Neural cell (in vitro differentiated cells): ENCODE measurements at places on chromosomes 4 and X. TPM values are rescaled to one million over a fixed set of nuclear protein-coding genes. Genes with fewer than 3 reads are reported as not detected.

BGN gene
- not detected in 2 replicates for polyA plus RNA-seq

MAGEA2 gene
- 1.6 and 1.8 TPM in 2 replicates for polyA plus RNA-seq

TMPRSS11F gene
- not detected in 2 replicates for polyA plus RNA-seq

CT45A3 gene
- polyA plus RNA-seq, result not detected in 2 replicates

SLC10A3 gene
- polyA plus RNA-seq, result 2.7 and 6.0 TPM in 2 replicates

GABRB1 gene
- polyA plus RNA-seq, result 1.0 and 3.3 TPM in 2 replicates

RHOXF2 gene
- not detected in 2 replicates for polyA plus RNA-seq

PRDM5 gene
- polyA plus RNA-seq, result 1.6 and 3.8 TPM in 2 replicates

ADAM29 gene
- polyA plus RNA-seq, result 0.48 and 1.2 TPM in 2 replicates

OTOP1 gene
- polyA plus RNA-seq, result 0.16 TPM in 1 of 2 replicates, not detected in the other

C4orf54 gene
- 0.08 TPM in 1 of 2 replicates, not detected in the other for polyA plus RNA-seq

IL13RA2 gene
- 1.4 and 3.1 TPM in 2 replicates for polyA plus RNA-seq

ZNF711 gene
- 301 and 321 TPM in 2 replicates for polyA plus RNA-seq

HSFX2 gene
- 1.3 TPM in 1 of 2 replicates, not detected in the other for polyA plus RNA-seq

P2RY8 gene
- not detected in 2 replicates for polyA plus RNA-seq

DIAPH2 gene
- polyA plus RNA-seq, result 0.07 and 0.14 TPM in 2 replicates

GDPD2 gene
- polyA plus RNA-seq, result 0.84 TPM in 1 of 2 replicates, not detected in the other

SMIM10 gene
- polyA plus RNA-seq, result not detected in 2 replicates

ZFP92 gene
- 0.06 TPM in 1 of 2 replicates, not detected in the other for polyA plus RNA-seq

LAGE3 gene
- 37.3 and 43.6 TPM in 2 replicates for polyA plus RNA-seq

AREG gene
- not detected in 2 replicates for polyA plus RNA-seq

MORF4L2 gene
- 1,340 and 1,433 TPM in 2 replicates for polyA plus RNA-seq

OPHN1 gene
- polyA plus RNA-seq, result 7.3 and 7.6 TPM in 2 replicates

ARMCX1 gene
- polyA plus RNA-seq, result 81.8 and 84.5 TPM in 2 replicates

SLC6A14 gene
- polyA plus RNA-seq, result not detected in 2 replicates

PPP1R3F gene
- polyA plus RNA-seq, result 20.4 and 21.0 TPM in 2 replicates

SSX2B gene
- not detected in 2 replicates for polyA plus RNA-seq

CT83 gene
- not detected in 2 replicates for polyA plus RNA-seq
